CD8-positive, alpha-beta T cell (primary cell): ENCODE measurements at places on chromosomes 7 and 10.

DNA sequence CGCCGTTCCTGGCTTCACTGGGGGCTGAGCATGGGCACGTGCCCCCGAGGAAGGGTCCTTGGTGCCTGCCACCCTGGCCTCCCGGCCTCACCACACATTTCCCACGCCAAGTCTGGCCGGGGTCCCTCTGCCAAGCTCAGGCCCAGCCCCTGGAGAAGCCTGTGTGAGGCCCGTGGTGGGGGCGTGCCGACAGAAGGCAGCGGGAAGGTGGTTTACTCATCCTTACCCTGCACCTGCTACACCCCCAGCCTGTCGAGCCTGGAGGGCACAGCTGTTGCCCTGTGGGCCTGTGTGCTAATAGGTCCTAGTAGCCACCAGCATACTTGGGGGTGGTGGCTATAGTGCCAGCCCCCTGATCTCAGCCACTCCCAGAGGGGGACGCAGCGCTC, 46.7 kb downstream of the NKX6-2 start:
- DNase-seq = no peak

- no peak for DNase-seq
These were observed 1085.9 kb downstream of the GATA3 start for GRCh38 chr10:9140373-9140772.

DNA sequence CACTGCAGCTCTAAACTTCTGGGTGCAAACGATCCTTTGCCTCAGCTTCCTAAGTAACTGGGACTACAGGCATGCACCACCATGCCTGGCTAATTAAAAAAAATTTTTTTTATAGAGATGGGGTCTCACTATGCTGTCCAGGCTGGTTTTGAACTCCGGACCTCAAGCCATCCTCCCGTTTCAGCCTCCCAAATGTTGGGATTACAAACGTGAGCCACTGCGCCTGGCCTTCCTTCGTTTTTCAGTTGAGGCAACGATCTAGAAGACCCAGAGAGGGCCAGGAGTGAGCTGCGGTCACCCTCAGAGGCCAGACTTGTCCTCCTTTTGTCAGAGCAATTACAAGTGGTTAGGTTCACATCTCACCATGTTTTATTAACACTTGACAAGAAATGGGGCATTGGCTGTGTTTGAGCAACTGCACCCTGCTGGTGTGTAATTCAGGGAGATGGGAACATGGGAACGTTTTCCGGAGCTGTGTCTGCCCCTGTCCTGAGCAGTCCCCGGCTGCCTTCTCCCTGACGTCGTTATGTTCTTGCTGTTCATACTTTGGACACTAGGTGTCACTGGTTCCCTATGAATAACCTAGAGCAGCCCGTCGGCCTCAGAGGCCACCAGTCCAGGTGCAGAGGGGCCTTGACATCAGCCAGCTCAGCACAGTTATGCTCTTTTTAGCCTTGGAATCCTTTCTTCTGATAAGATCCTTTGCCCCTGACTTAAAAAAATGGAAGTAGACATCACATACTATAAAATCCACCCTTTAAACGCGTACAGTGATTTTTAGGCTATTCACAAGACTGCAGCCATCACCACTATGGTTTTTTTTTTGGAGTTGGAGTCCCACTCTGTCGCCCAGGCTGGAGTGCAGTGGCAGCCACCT, 375.0 kb downstream of the TYW1 start:
- DNase-seq = peak; percentile 30

DNA sequence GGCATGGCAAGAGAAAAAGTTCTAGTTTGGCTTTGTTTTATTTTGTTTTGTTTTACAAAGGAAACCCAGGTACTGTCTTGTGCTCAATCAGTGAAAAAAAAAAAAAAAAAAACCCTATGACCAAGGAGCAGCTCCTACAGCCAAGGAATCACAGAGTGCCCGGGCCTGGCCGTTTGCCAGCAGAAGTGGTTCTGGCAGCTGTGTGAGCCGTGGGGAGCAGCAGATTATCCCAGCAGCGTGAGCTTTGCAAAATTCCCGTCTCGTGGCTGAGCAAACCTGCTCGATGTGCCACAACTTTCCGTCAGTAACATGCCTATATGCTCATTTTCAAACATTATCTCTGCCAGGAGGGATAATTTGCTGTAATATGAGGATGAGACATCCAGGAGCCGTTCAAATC, 293.7 kb downstream of the POU6F2 start:
- DNase-seq = no peak

DNA sequence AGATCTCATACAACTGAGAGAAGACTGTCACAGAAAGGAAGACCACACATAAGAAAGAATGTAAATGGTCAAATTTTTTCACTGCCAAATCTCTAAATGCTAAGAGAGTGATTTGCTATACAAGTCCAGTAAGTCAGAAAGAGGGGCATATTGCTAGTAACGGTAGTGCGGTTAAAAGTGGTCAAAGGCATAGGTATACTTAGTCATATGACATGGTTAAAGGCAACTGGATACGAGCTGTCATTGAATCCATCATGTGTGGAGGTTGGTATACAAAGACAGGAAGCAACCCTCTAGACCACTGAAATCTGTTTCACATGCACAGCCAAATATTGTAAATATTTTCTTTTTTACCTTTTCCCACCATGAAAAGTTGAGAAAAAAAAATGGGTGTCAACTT, 4.8 kb downstream of the INHBA start:
- no peak for DNase-seq

GRCh38 chr10:86123715-86124114, 242.9 kb downstream of the GRID1 start:
- DNase-seq = no peak

DNA sequence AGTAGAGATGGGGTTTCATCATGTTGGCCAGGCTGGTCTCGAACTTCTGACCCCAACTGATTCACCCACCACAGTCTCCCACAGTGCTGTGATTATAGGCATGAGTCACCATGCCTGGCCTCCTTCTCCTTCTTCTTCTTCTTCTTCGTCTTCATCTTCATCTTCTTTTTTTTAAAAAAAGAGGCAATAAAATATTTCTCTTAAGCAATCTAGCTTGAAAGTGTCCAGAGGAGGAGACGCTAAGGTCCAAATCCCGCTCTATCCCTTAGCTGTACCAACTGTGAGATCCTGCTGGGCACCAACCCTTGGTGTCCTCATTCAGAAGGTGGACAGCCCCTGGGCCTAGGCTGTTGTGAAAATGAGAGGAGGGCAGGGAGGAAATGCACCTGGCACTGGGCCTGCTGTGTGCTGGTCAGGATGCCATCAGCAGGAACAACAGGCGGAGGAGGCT, 13.9 kb upstream of the PSAP start:
- no peak for DNase-seq

DNA sequence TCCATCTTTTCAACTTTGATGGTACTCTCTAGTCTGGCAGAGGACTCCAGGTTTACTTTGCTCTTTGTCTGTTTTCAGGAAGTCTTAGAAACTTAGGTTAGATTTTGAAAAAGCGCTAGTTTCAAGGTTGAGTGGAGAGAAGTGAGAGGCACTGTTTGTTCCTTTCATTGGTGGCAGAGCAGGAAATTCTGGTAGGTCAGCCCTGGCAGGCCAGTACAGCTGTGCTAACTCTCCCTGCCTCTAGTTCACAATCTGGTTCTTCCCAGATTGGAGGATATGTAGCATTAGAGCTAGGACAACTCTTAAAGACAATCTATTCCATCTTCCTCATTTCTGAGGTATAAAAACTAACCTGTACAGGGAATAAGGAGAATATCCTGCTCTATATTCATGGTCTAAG, 160.9 kb upstream of the FZD1 start:
- no peak for DNase-seq

DNA sequence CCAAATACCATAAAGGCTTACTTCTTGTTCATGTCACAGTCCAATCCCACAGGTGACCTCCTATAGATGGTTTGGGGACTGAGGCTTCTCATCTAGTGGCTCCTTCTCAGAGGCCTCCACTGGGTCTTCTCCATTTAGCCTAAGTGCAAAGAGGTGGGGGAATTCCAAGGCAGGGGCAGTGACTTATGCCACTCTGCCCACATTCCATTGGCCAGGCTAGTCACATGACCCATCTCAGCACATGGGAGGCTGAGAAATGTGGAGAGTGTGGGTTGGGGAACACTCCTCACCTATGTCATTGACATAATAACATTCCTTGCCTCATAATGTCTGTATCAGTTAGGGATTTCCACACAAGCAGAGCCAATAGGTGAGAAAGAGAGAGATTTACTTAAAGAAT, 104.3 kb upstream of the PLXNA4 start:
- DNase-seq = no peak

DNA sequence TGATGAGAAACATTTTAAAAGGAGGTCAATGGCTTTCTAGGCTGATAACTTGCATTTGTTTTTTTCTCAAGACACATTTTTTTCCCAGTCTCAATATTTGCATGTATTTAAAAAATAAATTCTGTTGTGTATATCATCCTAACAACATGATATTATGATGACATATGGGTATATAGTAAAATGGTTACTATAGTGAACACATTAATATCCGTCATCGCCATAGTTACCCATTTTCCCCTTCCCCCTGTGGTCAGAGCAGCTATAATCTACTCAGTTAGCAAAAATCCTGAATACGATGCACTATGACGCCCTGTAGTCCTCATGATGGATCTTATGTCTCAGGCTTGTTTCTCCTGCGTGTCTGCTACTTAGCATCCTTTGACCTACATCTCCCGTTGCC, 60.9 kb upstream of the ZPBP start:
- no peak for DNase-seq

DNA sequence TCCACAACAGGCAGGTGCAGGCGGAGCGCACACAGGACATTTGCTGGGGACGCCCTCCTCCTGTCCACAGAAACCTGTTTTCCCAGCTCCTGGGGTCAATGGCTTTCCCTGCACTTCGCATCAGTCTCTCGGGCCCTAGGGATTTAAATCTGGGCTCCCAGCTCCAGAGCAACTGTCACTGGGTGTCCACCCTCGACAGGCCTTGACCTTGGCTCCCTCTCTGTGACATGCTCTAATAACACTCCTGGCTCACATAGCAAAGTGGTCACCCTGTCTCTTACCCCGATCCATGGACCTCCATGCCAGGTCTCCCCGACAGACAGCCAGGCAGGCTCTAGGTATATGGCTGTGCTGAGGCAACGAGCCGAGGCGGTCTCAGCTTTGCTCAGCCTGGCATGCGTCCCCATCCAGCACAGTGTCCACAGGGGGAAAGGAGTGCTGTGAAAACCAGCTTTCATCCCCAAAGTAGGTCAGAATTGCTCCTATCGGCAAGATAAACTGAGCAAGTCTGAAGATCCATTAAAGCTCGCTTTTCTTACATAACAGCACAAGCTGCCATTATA, 195.6 kb downstream of the TNS3 start:
- DNase-seq = no peak

DNA sequence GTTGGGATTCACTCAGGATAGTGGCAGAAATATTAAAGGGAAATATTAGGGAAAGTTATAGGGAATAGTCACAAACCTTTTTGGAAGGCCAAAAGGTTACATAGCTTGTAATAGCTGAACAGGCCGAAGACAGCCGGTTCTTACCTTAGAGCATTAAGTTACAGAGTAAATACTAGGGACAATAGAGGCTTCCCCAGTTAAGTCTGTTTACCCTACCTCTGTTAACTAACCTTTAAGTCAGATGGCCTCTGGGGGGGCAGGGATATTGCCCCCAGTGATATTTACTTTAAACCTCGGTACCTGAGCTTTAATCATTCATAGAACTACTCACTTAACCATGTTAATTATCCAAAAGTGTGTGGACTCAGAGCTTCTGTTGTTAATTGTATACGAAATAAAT, 7.4 kb downstream of the POLR1F start:
- DNase-seq = no peak

DNA sequence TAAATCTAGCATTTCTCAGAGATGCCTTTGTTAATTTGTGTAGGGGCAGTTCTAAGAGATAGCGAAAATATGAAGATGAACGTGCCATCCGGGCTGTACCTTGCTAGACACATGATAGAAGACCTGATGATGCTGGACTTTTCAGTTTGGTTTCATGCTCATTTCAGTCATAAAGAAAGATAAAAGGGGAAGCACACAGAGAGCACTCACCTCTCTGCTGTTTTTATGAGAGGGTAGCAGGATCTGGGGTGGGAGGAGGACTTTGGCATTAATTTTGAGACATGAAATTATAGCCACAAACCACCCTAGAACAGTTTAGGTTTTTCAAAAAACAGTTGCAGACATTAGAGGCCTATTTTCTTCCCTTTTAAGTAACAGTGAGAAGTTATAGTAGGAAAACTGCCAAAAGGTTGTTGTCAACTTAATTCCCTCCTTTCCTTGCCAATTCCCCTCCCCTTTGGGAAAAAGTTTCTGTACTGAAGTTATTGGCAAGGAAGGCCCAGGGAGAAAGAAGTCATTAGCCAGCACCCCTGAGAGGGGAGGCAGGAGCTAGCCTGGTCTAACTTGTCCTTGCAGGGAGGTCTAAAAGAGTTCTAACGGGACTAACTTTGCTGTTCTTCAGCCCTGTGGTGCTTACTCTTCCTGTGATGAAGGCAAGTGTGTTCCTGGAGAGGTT, 2.6 kb downstream of the ST7 start:
- DNase-seq = no peak

DNA sequence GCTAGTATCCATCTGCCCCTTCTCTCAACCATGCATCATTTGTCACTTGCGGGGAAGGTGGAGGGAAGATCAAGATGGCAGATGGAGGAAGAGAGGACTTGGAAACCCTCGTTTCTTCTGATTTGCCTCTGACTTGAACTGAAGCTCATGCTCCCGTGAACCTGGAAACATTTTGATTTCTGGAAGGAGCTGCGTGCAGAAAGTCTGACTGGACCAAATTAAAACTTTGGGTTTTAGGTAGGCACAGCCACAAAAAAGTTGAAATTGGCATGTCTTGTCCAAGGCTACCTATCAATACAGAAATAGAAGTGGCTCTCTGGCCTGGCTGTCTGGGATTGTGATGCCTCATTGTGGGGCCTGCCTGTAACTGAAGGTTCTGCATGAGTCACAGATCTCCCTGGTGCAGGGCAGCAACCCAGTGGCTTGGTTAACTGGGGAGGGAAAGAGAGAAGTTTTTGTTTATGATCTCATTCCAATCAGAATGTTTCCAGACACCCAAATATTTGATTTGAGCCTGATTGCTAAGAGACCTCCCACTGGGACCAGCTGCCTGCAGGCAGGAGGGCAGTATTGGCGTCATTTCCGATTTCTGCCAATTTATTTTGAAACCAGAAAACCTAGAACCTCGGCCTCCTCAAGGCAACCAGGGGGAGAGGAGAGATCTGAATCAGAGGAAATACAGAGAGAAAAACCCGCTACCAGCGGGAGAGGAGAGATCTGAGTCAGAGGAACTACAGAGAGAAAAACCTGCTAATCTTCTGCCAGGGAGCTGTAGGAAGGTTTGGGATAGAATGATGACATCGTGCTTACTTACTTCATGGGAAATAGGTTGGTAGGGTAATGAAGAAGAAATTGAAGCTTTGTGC, 363.6 kb downstream of the ANKRD30A start:
- no peak for DNase-seq
